ENCODE measurements at places on chromosomes 12 and 14.
A peak's percentile ranks its signal among the peaks of the same experiment; 100 is the strongest.

- peak; percentile 12 for DNase-seq
These were observed 417.3 kb downstream of the SNAPC1 start for GRCh38 chr14:62179367-62180018.

GRCh38 chr12:6952863-6953441 lies 1.8 kb downstream of the PTPN6 start:
- no peak for DNase-seq

GRCh38 chr12:124742111-124742510 lies 121.6 kb downstream of the SCARB1 start:
- no peak for DNase-seq

DNA sequence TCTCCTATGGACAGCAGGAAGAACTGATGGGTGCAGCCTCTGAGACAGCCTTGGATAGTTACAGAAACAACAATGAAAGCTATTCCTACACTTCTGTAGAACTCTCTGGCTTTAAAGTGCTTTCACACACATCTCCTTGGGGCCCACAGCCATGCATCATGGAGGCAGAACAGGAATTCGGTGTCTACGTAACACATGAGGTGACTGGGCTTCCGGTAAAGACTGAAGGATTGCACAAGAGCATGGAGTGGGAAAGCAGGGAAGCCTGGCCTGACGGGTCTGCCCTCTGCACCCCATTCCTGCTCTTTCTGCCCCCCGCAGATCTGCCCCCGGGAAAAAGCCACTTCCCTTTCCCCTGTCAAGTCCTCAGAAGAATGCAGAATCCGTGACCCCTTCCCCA lies 82.6 kb downstream of the VWF start:
- no peak for DNase-seq

GRCh38 chr12:113601656-113602263 lies 130.1 kb upstream of the LHX5 start:
- no peak for DNase-seq

DNA sequence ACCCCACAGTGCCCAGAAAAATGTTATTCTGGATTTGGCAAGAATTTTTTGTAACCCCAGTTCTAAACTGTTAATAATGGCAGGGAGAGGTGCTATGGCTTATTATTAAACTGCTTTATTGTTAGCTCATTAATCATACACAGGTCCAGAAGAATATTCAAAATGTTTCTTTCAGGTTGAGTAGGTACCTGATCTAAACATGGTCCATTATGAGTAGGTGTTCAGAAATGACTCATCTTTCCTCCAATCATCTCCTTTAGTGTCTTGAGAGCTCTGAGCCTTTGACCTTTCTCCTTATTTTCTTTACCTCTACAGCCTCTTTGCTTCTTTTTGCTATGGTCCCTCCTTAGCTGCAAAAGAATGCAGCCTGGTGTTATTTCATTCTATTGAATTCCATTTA lies 211.0 kb upstream of the GARIN6 start:
- no peak for DNase-seq
